Upper lobe of left lung (tissue), 6 donors: ENCODE measurements at places on chromosomes 2 and 18.

DNA sequence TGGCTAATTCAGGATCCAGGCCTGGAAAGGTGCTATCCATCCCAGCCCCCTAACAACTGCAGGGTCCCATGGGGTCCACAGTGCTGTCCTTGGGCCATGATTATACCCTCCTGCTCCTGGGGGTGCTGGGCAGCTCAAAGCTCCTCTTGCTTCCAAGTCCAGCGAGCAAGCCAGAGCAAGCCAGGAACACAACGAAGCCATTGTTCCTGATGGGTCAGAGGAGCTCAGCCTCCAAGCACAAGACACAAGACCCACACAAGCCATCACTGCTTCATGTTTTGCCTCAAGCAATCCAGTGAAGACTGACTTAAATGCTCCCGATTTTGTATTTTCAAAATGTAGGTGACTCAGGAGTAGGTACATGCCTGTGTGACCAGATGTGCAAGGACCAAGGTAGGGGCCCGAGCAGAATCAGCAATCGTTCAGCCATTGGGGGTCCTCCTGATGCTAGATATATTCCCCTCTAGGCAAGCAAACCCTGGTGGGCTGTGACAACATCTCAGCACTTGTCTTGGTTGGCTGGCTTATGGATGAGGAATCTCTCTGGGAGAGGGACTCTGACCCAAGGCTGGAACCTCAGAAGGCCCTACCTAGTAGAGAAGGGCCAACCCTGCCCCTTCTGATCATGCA lies 90.8 kb downstream of the EPAS1 start:
- no peaks in the 10 kb centered on the region for H3K27me3 ChIP-seq
- DNase-seq, result no peak
- no peak overlapping the region for H3K4me3 ChIP-seq

GRCh38 chr2:64023485-64024258 lies 4.4 kb upstream of the VPS54 start:
- no peak overlapping the region for H3K27ac ChIP-seq
- peaks cover 20% of the 10 kb centered on the region for H3K4me1 ChIP-seq
- H3K4me3 ChIP-seq, result no peak overlapping the region
- H3K36me3 ChIP-seq, result no peaks in the 10 kb centered on the region
- no peaks in the 10 kb centered on the region for H3K27me3 ChIP-seq

- no peaks in the 10 kb centered on the region for H3K36me3 ChIP-seq
- no peak overlapping the region for H3K4me3 ChIP-seq
- H3K27me3 ChIP-seq, result no peaks in the 10 kb centered on the region
- H3K27ac ChIP-seq, result no peak overlapping the region
These were observed 248.4 kb downstream of the ETAA1 start for GRCh38 chr2:67645280-67646138.

DNA sequence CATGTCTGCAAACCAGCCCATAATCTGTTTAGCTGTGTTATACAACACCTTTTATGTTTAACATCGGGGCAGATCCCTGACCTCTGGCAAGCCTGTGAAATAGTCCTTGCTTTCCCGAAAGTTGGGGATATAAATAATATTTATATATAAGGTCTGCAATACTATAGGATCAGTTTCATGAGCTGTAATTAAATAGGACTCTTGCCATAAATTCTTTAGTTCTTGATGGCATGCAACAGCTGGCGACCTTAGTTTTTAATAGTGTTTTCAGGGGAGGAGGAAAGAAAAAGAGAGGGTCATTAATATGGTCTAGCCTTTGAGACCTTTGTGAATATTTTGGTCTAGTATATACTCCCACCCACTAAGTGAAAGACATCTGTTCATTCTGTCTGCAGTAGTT lies 166.5 kb downstream of the MTX2 start:
- no peaks in the 10 kb centered on the region for H3K4me1 ChIP-seq
- H3K27me3 ChIP-seq, result no peaks in the 10 kb centered on the region
- no peak overlapping the region for H3K27ac ChIP-seq
- H3K36me3 ChIP-seq, result no peaks in the 10 kb centered on the region
- DNase-seq, result no peak

- H3K4me3 ChIP-seq, result no peak overlapping the region
- H3K27ac ChIP-seq, result no peak overlapping the region
- peaks cover 16% of the 10 kb centered on the region for H3K36me3 ChIP-seq
- no peaks in the 10 kb centered on the region for H3K4me1 ChIP-seq
These were observed 40.8 kb downstream of the GTF3C3 start for GRCh38 chr2:196758474-196759377.

GRCh38 chr18:23521271-23521670 lies 18.0 kb downstream of the RMC1 start:
- no peaks in the 10 kb centered on the region for H3K27me3 ChIP-seq
- no peak overlapping the region for H3K4me3 ChIP-seq
- peaks cover 96% of the 10 kb centered on the region for H3K36me3 ChIP-seq
- peaks cover 28% of the 10 kb centered on the region for H3K4me1 ChIP-seq
- peak overlapping the region; percentile 83 for H3K27ac ChIP-seq

GRCh38 chr2:30293303-30293921 lies 62.1 kb downstream of the LBH start:
- H3K4me1 ChIP-seq, result no peaks in the 10 kb centered on the region
- H3K27ac ChIP-seq, result no peak overlapping the region
- peak; percentile 56 for DNase-seq
- H3K4me3 ChIP-seq, result no peak overlapping the region
- H3K36me3 ChIP-seq, result no peaks in the 10 kb centered on the region

DNA sequence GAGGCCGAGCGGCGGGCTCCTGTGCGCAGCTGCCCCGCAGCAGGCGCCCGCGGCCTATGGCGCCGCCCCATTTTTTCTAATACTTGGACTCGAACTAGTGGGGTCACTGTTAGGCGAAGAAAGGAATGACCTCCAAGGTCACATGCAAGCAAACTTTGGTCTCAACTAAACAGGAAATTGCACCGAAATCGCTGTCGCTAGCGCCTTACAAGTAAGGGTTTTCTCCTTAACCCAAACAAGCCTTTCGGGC lies 339 bp downstream of the ACAA2 start:
- peak; percentile 29 for DNase-seq
- H3K36me3 ChIP-seq, result no peaks in the 10 kb centered on the region
- no peaks in the 10 kb centered on the region for H3K27me3 ChIP-seq

DNA sequence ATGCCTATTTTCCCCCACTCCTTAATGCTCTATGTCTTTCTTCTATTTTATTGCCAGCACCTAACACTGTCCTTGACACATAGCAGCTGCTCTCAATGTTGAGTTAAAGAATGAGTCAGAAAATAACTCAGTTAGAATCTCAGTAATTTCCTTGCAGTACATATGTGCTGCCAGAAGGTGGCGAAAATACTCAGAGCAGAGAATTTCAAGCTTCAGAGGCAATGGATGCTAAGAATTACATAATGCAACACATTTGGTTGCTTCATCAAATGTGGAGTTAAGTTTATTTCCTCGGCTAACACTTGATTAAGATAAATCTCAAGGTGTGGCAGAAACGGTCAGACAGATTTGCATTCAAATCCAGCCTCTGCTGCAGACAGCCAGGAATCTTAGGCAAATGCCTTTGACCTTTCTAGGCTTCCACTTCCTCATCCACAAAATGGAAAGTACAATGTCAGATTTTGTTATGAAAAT lies 105.6 kb downstream of the VSNL1 start:
- H3K27me3 ChIP-seq, result no peaks in the 10 kb centered on the region
- no peak overlapping the region for H3K4me3 ChIP-seq
- no peaks in the 10 kb centered on the region for H3K36me3 ChIP-seq
- H3K27ac ChIP-seq, result no peak overlapping the region
- H3K4me1 ChIP-seq, result peaks cover 14% of the 10 kb centered on the region

GRCh38 chr2:14094592-14094991 lies 537.9 kb upstream of the LRATD1 start:
- H3K4me3 ChIP-seq, result no peak overlapping the region
- H3K27ac ChIP-seq, result no peak overlapping the region
- H3K36me3 ChIP-seq, result no peaks in the 10 kb centered on the region
- H3K27me3 ChIP-seq, result no peaks in the 10 kb centered on the region
- DNase-seq, result no peak

- DNase-seq, result no peak
- H3K36me3 ChIP-seq, result no peaks in the 10 kb centered on the region
- no peak overlapping the region for H3K4me3 ChIP-seq
- H3K27ac ChIP-seq, result no peak overlapping the region
- H3K27me3 ChIP-seq, result no peaks in the 10 kb centered on the region
These were observed 130.3 kb upstream of the CXCR4 start for GRCh38 chr2:136248242-136248641.

DNA sequence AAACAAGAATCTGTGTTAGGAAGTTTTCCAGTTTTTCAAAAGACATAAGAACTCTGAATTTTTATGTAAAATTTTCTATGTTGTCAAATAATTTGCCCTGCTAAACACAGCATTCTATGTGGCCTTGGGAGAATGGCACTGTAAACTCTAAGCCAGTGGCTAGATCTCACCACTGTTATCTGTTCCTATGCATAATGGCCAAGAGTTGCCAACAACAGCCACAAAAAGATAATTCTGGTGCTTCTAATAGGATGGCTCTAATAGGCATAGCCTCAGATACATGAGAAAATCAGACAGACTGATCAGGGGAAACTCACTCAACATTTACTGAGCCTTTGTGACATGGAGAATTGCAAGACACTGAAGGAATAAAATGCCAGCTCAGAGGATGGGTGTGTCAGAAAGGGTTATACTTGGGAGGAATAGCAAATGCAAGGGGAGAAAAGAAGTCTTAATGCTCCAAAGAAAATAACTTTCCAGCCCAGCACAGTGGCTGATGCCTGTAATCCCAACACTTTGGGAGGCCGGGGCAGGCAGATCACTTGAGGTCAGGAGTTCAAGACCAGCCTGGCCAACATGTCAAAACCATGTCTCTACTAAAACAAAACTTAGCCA lies 63.7 kb downstream of the COBLL1 start:
- H3K27ac ChIP-seq, result no peak overlapping the region
- H3K4me3 ChIP-seq, result no peak overlapping the region
- DNase-seq, result no peak
- no peaks in the 10 kb centered on the region for H3K36me3 ChIP-seq
- H3K27me3 ChIP-seq, result no peaks in the 10 kb centered on the region

DNA sequence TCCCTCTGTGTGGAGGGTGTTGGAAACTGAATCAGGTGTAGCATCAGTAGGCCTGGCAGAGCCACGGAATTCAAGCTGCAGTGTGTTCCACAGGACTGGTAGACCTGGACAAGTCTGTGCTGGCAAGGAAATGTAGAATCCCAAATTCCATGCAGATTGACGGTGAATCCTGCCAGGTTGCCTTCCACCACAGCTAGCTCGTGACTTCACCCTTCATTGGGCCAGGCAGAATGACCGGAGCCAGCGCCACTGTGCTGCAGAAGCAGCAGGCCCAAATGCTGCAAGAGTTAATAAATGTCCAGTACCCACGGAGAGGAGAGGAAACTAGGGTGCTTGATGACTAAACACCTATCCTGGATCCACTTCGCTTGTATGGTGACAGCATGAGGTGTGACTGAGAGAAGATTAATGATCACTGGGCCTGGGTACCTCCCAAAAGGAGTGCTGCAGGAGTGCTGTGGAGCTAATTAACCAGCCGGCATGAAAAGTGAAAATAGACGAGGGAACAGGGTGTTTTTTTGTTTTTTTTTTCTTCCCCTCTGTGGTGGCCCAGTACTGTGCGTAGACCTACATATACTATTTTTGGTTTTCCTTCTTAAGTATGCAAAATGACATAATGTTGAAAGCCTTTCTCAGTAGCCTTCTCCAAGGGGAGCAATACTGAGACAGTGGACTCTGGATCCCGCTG lies 122.2 kb downstream of the TANC1 start:
- H3K4me3 ChIP-seq, result no peak overlapping the region
- no peaks in the 10 kb centered on the region for H3K36me3 ChIP-seq
- H3K27ac ChIP-seq, result peak overlapping the region; percentile 78

DNA sequence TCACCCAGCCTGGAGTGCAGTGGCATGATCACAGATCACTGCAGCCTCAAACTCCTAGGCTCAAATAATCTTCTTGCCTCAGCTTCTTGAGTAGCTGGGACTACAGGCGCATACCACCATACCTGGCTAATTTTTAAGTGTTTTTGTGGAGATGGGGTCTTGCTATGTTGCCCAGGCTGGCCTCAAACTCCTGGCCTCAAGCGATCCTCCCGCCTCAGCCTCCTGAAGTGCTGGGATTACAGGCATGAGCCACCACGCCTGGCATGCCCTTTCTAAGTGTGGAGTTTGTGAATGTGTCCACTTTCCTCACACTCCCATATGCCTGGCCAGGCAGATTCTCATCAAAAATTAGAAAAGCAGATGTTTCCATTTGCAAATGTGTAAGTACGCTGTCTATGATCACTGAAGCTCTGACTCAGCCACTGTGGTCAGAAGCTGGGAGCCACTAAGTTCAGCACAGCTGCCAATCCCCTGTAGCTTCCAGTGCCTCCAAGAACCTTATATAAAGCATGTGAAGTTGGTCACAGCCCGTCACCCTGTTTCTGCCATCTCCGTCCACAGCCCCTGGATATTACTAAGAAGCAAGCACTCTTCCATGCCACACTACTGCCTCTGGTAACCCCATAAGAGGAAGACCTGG lies 155.4 kb downstream of the FAM210A start:
- no peaks in the 10 kb centered on the region for H3K27me3 ChIP-seq
- DNase-seq, result no peak
- H3K36me3 ChIP-seq, result no peaks in the 10 kb centered on the region
- H3K4me1 ChIP-seq, result no peaks in the 10 kb centered on the region
- H3K4me3 ChIP-seq, result no peak overlapping the region

DNA sequence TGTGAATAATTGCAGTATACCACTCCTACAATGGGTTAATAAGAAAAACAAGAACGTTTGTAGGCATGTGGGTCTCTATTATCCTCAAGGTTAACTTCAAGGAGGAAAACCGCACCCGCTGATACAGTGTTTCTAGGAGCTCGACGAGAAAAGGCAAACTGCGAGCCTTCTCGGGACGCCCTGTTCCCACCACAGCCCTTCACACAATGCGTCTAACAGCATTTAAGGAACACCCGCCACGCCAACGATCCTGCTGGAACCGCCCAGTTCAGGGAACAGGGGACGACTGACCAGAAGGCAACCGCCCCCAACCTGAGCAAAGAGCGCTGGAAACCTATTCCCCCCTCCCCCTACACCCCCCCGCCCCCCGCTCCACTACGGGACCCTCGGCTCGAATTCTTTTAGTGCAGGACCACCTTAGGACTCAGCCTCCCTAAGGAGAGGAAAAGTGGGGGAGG lies 710 bp upstream of the TMSB10 start:
- H3K36me3 ChIP-seq, result no peaks in the 10 kb centered on the region
- DNase-seq, result no peak
- H3K4me1 ChIP-seq, result peaks cover 11% of the 10 kb centered on the region
- H3K4me3 ChIP-seq, result peak overlapping the region; percentile 81

DNA sequence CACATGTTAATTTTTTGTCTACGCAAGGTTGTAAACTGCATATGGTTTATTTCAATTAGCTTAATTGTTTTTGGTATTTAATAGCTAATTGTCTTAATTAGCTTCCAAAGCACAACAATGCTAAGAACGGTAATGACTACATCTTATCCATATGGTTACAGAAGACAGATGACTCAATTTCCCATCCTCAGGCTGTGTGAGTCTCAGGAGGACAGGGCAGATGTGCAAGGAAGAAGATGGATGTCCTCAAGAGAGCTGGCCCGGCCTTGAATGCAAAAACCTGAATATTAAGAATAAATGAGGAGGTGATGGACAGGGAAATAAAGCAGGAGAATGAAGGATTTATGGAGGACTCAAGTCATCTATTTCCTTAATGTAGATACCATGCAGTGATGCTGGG lies 31.4 kb downstream of the SLC4A3 start:
- H3K4me3 ChIP-seq, result no peak overlapping the region
- no peak for DNase-seq
- H3K27ac ChIP-seq, result no peak overlapping the region
- no peaks in the 10 kb centered on the region for H3K4me1 ChIP-seq
- no peaks in the 10 kb centered on the region for H3K27me3 ChIP-seq
- H3K36me3 ChIP-seq, result no peaks in the 10 kb centered on the region

- no peaks in the 10 kb centered on the region for H3K27me3 ChIP-seq
- no peak overlapping the region for H3K4me3 ChIP-seq
- H3K36me3 ChIP-seq, result no peaks in the 10 kb centered on the region
- peak overlapping the region; percentile 21 for H3K27ac ChIP-seq
These were observed 143.0 kb upstream of the SLC1A4 start for GRCh38 chr2:64846177-64846576.

- H3K36me3 ChIP-seq, result no peaks in the 10 kb centered on the region
- no peak overlapping the region for H3K27ac ChIP-seq
- no peak overlapping the region for H3K4me3 ChIP-seq
These were observed 157.0 kb upstream of the ACAA2 start for GRCh38 chr18:49970319-49970718.
